ENCODE measurements at places on chromosomes 2 and 18. TPM values are rescaled to one million over a fixed set of nuclear protein-coding genes. Genes with fewer than 3 reads are reported as not detected.

- peaks cover 37% of the 10 kb centered on the region for H3K4me1 ChIP-seq
- H3K36me3 ChIP-seq, result no peaks in the 10 kb centered on the region
- peak overlapping the region; percentile 66 for H3K27ac ChIP-seq
- no peaks in the 10 kb centered on the region for H3K27me3 ChIP-seq
Observed at GRCh38 chr2:102032368-102033030, 40.7 kb downstream of the IL1R2 start.

DNA sequence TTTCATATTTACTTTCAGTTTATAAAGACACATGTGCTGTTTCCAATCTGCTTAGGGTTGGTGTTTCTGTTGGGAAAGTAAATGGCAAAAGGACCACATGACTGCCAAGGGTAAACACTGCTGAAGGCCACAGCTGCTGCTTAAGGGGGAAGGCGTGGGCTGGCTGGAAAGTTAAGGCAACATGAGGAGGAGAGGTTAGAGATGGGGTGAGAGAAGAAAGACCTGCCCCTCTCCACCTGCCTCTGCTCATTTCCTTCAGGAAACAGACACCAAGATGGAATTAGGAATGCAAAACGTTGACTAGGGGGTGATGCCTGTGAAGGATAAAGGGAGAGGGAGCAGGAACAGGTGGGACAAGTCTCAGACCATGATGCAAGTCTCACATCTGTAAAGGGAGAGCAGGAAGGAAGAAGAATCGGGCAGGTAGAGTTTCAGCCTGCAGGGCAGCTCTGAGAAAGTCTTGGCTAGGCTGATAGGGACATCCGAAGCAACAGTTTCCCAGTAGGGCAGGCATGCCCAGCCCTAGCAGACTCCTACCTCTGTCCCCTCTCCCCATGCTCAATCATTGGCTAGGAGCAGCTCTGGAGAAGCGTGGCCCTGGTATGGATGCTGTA is 86.0 kb downstream of the CDC42EP3 start:
- no peaks in the 10 kb centered on the region for H3K36me3 ChIP-seq
- H3K27me3 ChIP-seq, result no peaks in the 10 kb centered on the region
- H3K4me3 ChIP-seq, result peak overlapping the region; percentile 24
- H3K4me1 ChIP-seq, result peaks cover 28% of the 10 kb centered on the region
- no peak for DNase-seq

GRCh38 chr2:134583462-134583861 is 135.3 kb downstream of the TMEM163 start:
- no peaks in the 10 kb centered on the region for H3K27me3 ChIP-seq
- H3K27ac ChIP-seq, result no peak overlapping the region
- no peaks in the 10 kb centered on the region for H3K36me3 ChIP-seq
- no peak for DNase-seq
- H3K4me3 ChIP-seq, result no peak overlapping the region

DNA sequence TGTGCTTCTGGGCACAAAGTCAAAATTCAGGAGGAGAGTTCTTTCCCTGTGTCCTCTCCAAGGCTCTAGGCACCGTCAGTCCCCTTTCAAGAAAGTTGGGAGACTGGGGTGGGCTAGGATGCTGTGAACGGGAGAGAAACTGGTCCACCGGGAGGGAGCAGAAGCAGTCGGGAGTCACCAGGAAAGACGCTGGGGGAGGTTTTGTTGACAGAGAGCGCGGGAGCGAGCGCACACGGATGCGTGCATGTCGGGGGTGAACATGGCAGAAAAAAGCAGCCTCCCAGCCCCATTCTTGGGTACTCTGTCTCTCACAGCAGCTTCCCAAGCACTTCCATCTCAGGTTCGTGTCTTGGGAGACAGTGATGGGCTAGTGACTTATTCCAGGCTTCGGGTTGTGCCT is 97.1 kb upstream of the PXDN start:
- H3K4me3 ChIP-seq, result no peak overlapping the region
- H3K27ac ChIP-seq, result no peak overlapping the region
- DNase-seq, result no peak
- H3K36me3 ChIP-seq, result no peaks in the 10 kb centered on the region
- H3K4me1 ChIP-seq, result no peaks in the 10 kb centered on the region

Gene IMMT
- total RNA-seq, result 55.1 TPM

Gene PSMA8
- not detected for total RNA-seq

Gene CDK15
- not detected for total RNA-seq

DNA sequence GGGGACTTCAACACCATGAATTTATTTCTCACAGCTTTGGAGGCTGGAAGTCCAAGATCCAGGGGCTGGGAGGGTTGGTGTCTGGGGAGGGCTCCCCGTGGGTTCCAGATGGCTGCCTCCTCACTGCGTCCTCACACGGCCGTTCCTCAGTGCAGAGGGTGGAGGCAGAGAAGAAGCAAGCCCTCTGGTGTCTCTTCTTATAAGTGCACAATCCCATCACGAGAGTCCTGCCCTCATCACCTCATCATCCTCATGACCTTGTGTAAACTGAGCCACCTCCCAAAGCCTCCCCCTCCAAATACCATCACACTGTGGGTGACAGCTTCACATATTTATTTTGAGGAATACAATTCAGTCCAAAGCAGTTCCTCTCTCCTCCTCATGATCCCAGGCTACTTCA is 26.3 kb downstream of the TMEM163 start:
- no peaks in the 10 kb centered on the region for H3K4me1 ChIP-seq
- DNase-seq, result no peak
- H3K36me3 ChIP-seq, result no peaks in the 10 kb centered on the region
- no peak overlapping the region for H3K27ac ChIP-seq

Data from esophagus squamous epithelium (tissue), 5 donors.